ENCODE measurements at places on chromosomes 13 and 19.

- DNase-seq = no peak
Measured at GRCh38 chr13:75829830-75830229, 193.7 kb downstream of the LMO7 start.

- no peak for DNase-seq
Measured at GRCh38 chr13:20383058-20383457, 142.6 kb downstream of the CRYL1 start.

DNA sequence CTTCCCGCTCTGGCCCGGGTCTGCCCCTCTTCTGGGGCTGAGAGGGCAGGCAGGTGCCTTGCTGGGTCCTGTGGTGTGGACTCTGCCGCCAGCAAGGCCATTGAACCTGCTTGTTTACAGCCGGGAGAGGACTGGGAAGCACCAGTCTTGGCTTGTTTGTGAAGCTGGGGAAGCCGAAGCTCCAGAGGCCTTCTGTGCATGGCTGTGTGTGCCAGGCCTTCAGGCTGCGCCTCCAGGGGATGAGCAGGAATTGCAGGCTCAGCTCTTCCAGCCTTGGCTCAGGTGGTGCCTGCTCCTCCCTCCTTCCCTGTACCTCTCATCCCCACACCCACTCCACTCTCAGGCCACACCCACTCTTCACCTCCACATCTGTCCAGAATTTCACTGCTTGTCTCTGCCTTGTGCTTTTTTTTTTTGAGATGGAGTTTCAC, 17.5 kb downstream of the NDUFB7 start:
- DNase-seq = no peak

GRCh38 chr13:67469623-67470022, 239.5 kb upstream of the PCDH9 start:
- DNase-seq = no peak

GRCh38 chr13:93466502-93467036, 240.0 kb downstream of the GPC6 start:
- DNase-seq = no peak

DNA sequence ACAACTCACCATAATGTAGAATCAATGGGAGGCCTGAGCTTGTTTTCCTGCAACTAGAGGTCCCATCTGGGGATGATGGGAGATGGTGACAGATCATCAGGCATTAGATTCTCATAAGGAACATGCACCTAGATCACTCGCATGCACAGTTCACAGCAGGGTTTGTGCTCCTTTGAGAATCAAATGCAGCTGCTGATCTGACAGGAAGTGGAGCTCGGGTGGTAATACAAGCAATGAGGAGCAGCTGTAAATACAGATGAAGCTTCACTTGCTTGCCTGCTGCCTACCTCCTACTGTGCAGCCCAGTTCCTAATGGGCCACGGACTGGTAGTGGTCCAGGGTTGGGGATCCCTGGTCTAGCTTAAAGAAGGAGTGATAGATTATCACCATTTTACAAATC, 33.0 kb downstream of the KPNA3 start:
- DNase-seq = no peak

DNA sequence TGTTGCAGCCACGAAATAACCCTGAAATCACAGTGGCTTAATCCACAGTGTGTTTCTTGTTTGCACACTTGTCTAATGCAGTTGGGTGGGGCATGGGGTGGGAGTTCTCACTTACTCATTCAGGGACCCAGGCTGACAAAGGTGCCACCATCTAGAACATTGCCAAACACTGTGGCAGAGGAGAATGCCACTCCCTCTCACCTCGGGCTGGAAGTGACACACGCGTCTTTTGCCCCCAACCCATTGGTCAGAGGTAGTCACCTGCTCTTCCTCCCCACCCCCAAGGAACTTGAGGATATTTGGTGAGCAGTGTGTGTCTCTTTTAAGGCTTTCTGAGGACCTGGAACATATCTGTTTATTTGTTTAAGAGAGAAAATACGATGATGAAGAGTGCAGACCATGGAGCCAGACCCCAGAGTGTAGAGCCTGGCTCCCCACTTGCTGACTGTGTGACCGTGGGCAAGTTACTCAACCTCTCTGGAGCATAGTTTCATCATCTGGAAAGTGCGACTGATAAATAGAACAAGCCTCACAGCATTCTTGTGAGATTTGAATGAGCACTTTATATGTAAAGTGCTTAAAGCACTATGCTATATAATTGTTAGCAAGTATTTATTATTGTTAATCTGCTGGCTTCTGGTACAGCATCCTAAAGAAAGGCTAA, 17.4 kb downstream of the GPR183 start:
- DNase-seq = peak; percentile 30

- no peak for DNase-seq
Measured at GRCh38 chr13:37049810-37050209, 9.7 kb downstream of the SUPT20H start.

DNA sequence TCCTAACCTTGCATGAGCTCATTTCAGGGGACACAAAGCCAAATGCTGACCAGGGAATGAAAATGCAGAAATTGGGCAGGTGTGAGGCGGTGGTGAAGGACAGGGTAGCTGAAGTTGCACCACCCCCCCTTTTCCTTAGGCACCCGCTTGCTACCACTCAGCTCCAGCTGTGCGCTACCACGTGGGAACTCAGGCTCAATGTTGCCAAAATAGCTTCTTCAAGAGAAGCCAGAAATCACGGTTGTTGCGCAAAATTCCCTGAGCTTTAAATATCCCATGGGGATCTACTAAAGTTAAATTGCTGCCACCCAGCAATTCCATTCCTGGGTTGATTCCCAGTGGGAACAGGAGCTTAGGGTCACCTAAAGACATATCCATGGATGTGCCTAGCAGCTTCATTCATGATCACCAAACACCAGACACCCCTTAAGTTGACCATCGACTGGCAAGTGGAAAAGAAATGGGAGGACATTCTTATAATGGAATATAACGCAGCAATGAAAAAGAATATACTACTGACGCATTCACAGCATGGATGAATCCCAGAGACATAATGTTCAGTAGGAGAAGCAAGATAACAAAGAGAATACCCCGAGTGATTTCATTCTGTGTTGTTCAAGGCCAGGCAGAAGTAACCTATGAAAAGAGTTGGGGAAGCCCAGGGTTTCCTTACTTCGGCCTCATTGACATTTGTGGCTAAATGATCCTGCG, 12.8 kb upstream of the ADGRL1 start:
- DNase-seq = no peak

GRCh38 chr13:50453188-50453587, 390.3 kb downstream of the DLEU7 start:
- no peak for DNase-seq

GRCh38 chr13:43786766-43787517, at the start of gene ENOX1:
Gene ENOX1, minus strand, starts transcription at chr13:43786972.
- DNase-seq = no peak

- DNase-seq = no peak
Measured at GRCh38 chr13:112207129-112207528, 140.2 kb downstream of the SOX1 start.

- peak; percentile 59 for DNase-seq
Measured at GRCh38 chr19:18846862-18847548, 15.2 kb downstream of the UPF1 start.

- no peak for DNase-seq
Measured at GRCh38 chr13:70703755-70704154, 595.5 kb upstream of the KLHL1 start.

DNA sequence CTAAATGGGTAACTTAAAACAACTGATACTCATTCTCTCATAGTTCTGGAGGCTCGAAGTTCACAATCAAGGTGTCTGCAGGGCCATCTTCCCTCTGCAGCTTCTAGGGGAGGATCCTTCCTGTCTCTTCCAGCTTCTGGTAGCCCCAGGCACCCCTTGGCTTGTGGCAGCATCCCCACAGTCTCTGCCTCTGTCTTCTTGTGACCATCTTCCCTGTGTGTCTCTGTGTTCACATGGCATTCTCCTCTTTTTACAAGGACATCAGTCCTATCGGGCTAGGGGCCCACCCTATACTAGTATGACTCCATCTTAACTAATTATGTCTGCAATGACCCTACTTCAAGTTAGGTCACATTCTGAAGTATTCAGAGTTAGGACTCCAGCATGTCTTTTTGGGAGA, 73.5 kb downstream of the ANKRD10 start:
- DNase-seq = no peak

GRCh38 chr13:98576963-98577835, at the start of gene STK24:
Gene STK24, minus strand, starts transcription at chr13:98577107. Its CDS starts 321 bp downstream, at chr13:98576786.
- DNase-seq = peak; percentile 34

GRCh38 chr19:18379803-18380747, 5.9 kb upstream of the GDF15 start:
- DNase-seq = no peak

GRCh38 chr19:48613024-48613851, 1.6 kb downstream of the FAM83E start:
- DNase-seq = no peak

DNA sequence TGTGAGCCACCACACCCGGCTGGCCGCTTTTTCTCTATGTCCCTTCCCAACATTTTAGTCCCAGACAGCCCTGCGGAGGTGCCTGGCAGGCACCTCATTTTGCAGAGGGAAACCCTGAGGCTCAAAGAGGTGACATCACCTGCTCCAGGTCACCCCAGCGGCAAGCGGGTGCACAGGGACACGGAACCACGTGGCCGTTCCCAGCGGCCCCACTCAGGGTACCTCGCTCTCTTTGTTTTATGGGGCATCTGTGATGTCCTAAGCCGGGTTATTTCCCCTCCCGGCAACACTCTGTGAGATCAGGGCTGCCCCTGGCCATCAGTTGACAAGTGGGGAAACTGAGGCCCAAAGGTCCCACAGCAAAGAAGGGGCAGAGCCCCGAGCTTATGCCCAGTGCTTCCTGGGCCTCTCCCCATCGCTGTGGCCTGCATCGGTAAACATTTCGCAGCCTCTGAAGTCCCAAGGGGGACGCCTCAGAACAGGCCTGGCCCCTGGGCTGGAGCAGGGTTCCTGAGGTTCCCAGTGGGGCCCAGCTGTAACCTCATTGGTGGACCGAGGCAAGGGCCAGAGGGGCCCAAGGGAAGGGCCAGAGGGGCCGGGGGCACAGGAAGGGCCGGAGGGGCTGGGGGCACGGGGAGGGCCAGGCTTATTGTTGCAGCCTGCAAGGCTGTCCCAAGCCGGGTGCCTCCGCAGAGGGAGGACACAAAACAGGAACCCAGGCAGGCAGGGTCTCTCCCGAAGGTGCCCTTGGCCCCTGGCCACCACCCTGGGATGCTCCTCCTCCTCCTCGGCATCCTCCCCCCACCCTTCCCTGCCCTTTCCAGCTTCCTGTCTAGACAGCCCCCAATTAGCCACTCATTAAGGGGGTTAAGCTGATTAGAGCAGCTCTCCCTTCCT, 39.0 kb downstream of the SMIM24 start:
- no peak for DNase-seq

DNA sequence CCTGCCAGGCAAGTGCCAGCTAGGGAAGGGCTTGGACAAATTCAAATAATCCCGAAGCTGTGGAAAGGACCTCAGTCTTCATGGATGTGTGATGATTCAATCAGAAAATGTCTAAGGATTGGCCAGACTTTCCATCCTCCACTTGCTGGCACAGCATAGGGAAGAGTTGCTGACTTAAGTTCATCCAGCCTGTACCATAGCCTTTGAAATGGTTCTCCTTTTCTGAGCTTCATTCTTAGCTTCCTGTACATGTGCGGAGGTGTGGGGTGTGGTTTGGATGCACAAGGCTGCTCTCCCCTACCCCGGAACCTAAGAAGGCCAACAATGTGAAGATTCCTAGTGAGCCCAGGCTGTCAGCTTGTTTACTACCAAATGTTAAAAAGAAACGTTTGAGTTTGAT, 959 bp upstream of the IGFL3 start:
- DNase-seq = no peak

DNA sequence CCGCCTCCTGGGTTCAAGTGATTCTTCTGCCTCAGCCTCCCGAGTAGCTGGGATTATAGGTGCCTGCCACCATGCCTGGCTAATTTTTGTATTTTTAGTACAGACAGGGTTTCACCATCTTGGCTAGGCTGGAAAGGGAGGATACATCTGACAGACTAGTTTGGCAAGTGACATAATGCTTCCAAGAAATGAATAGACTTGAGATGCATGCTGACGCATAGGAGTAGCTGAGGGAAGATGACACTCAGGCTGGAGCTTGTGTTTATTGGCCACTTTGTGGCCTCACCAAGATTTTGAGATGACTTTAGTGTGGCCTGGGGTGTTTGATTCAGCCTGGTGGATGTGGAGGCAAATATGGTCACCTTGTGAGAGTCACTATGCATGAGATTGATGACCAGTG, 4.0 kb downstream of the ZNF586 start:
- no peak for DNase-seq

DNA sequence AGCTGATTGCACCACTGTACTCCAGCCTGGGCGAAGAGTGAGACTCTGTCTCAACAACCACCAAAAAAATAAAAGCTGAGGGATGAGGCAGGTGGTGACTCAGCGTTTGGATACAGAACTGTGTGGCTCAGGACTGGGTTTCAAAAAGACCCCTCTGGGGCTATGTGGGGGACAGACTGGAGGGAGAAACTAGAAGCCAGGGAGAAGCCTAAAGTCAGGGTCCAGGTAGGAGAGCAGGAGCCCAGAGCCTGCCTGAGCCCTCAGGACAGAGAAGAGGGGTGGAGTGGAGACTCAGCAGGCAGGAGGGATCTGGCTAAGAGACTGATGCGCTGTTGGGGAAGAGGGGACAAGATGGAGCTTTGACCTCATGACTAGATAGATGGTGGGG, 1.8 kb upstream of the CD37 start:
- DNase-seq = no peak

DNA sequence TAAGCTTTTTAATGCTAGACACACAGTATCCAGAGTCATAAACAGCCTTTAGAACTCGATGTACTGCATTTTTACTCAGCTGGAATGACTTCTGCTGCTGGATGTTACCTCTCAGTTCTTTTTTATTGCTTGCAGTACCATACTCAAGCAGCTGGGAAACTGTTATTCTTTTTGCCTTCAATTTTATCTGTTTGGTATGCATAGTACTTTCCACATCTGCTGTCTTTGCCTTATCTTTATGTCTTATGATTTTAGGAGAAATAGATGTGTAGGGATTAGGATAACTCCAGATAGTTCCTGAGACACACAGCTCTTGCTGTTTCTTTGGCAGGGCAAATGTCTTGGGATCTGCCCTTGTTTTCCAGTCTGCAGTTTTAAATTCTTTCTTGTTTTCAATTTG, 31.5 kb downstream of the TEX30 start:
- DNase-seq = no peak

DNA sequence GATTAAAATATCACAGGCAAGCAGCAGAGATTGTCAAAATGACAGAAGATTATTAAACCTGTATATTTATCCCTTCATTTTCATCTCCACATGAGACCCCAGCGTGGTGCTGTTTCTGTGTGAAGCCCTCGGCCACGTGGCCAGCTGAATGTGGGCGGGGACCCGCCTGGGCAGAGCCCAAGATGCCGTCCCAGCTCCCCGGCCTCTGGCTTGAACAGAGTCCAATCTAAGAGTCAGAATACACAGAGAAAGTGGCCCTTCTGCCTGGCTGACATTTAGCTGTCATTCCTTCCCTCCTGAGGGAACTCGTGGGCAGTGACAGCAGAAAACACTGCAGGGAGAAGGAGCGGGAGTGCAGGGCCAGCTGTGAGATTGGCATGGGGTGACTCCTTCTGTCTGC, 34.9 kb upstream of the UQCRFS1 start:
- no peak for DNase-seq

DNA sequence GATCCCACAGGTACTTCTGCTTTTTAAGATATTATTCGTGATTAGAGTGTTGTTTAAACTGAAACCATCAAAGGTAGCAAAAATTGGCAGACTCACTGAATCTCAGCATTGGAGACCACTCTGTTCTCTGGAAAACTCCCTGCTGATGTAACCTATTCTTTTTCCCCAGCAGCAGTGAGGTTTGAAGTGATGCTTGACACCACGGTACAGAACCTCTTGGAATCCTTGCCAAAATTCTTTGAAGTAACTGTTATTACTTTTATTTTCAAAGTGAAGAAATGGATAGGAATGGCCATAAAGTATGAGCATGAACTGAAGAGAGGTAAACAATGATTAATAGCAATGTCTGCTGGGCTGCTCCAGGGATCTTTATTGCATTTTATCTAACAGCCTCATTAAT, 66.4 kb upstream of the KL start:
- no peak for DNase-seq

Measured in effector CD4-positive, alpha-beta T cell (primary cell).